ENCODE measurements at places on chromosomes 4 and X.
A peak's percentile ranks its signal among the peaks of the same experiment; 100 is the strongest.

- DNase-seq: no peak
Observed at GRCh38 chrX:40120838-40121580, 23.3 kb upstream of the BCOR start.

- DNase-seq: no peak
Observed at GRCh38 chr4:180372691-180373090, 1870.5 kb upstream of the TENM3 start.

DNA sequence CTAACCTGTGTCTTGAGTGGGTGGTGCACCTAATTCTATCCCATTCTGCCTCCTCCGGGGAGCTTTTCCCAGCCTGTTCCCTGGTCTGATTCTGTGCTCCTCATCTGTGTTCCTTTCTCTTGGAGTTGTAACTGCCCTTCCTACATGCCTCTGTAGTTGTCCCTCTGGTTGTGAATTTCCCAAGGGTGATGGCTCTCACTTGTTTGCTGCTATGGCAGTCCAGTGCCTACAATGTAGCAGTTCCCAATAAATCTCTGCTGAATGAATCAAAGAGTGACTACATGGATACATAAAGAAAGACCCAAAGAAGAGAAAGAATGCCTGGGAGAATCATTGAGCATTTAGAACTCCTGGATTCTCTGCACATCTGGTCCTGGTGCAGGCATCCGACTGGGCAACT is 141.6 kb downstream of the HS3ST1 start:
- no peak for DNase-seq

- no peak for DNase-seq
Observed at GRCh38 chr4:17964576-17964975, 57.0 kb downstream of the LCORL start.

GRCh38 chrX:20189171-20189570 is 47.5 kb upstream of the EIF1AX start:
- no peak for DNase-seq

DNA sequence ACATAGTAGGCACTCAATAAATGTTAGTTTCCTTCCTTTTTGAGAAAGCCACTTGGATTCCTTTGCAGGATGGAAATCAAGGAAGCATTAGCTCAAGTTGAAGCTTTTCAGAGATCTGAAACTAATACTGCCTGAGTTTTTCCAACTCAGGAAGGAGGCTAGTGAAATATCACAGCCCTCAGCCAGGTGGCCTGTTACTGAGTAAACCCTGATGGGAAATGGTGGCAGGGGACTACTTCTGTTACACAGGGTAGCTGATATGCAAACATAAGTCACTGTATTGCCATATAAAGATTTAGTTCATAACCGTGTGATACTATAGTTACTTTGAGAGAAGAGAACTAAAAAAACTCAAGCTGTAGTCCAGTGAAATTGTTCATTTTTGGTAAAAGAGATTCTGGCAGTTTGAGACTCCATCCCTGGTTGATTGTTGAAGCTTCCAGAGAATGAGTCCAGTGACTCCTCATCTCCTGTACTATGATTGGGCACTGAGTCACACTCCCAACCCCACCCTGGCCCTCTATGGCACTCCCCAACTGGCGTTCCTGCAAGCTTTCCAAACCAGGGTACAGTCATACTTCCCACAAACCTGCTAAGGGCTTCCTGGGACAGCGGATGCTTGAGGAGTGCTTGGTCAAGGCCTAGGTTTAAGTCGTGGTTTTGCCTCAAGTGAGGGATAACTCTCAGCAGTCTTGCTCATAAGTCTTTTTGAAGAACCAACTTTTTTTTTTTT is 81.8 kb downstream of the MID1IP1 start:
- DNase-seq: no peak

DNA sequence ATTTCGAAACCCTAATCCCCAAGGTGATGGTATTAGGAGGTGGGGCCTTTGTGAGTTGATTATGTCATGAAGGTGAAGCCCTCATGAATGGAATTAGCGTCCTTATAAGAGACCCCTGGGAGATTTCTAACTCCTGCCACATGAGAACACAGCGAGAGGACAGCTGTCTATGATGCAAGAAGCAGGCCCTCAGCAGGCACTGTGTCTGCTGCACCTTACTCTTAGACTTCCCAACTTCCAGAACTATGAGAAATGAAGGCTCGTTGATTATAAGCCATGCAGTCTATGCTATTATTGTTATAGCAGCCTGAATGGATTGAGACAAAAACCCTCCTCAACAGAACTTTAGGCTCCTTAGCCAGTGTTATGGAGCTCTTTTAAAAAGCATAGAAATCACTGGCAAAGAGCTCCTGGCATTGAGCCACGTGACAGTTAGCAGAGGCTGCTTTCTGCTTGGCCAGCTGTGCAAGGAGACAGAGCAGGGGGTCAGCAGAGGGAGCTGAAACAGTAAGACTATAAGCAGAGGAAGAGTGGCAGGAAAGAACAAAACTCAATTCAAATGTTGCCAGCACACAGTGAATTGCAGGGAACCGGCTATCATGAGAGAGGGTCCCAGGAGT is 219.2 kb upstream of the FAT1 start:
- DNase-seq: peak; percentile 19

DNA sequence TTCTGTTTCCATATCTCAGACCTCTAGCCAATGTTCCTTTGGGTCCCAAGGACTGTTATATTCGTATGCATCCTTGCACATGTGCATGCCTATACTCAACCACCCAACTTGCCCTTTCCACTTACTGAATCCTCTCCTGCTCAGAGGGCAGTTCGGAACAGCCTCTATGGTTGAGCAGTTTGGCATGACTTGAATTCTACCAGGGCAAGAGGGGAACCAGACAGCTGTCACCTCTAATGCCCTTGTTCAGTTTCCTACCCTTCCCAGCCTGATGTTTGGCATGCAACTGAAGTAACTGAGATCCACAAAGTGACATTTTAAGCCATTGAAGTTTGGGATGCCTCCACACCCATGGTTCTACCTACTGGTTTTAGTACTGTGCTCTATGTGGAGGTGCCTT is 17.5 kb downstream of the DRP2 start:
- DNase-seq: no peak

- no peak for DNase-seq
Observed at GRCh38 chrX:124232523-124233201, 99.8 kb upstream of the TEX13D start.

GRCh38 chrX:48752498-48752897 is 9.0 kb upstream of the GLOD5 start:
- no peak for DNase-seq

GRCh38 chr4:162497564-162498167 is 333.9 kb upstream of the FSTL5 start:
- DNase-seq: no peak

DNA sequence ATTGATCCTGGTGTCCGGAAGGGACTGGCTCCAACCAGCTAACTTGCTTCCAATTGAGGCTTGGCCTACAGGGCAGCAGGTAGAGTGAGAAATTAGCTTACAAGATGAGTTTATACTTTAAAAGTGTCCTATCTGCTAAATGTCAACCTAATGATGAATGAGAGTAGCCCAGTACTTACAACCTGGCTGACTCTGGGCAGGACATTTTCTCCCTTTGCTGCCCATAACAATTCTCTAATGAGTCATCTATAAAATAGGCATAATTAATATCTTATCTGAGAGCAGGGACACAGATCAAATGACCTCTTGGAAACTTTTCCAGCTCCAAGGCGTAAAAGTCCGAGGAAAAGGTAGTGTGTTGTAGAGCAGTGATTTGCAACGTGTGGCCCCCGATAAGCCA is 398.4 kb upstream of the BOD1L1 start:
- DNase-seq: no peak

DNA sequence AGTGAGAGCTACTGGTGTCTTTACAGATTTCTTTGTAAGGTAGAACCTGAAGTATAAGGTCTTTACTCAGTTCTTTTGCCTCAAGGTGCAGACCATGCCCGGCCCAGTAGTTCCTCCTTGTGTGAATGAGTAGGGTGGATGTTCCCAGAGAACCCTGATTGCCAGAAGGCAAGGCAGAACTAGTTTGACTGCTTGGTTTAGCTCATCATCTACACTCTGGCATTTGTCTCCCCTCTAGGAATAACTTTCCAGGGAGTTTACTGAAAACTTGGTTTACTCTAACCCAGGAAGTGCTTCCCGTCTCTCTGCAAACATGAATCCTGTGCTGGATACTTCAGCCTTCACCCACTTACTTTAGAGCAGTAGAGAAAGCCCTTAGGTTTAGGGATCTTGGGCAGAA is 29.1 kb downstream of the MCUB start:
- no peak for DNase-seq

GRCh38 chrX:81263059-81263458 is 61.2 kb downstream of the SH3BGRL start:
- no peak for DNase-seq

- no peak for DNase-seq
Observed at GRCh38 chr4:159097785-159098184, 5.1 kb upstream of the RAPGEF2 start.

DNA sequence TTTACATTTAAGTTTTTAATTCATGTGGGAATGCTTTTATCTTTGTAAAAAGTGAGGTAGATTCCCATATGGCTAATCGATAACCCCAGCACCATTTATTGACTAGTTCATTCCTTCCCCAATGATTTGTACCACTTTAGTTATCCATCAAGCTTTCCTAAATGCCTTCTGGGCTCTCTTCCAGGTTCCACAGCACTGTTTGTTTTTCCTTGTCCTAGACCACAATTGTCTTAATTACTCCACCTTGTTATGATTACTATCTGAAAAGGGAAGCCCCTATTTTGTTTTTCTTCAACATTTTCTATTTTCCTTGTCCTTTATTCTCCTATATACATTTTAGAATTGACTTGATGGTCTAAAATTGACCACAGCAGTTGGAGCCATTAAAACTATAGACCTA is 48.5 kb upstream of the GPRIN3 start:
- DNase-seq: peak; percentile 24

DNA sequence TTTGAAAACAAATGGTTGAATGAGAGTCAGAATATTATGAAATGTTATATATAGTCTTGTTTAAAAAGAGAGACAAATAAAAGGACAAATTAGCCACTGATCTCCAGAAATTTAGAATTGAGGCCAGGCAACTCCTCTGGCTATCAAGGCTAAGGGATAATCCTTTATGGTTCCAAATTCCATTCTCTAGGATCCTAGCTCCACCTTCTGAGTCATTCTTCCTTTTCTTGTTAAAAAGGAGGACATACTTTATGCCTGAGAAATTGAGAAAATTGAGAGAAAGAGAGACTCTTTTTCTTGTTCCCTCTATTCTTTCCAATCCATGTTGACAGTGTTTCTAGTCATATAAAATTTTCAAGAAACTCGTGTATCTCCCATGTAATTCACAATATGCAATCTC is 1299.5 kb downstream of the FSTL5 start:
- no peak for DNase-seq

- peak; percentile 23 for DNase-seq
Observed at GRCh38 chr4:85968945-85969819, 390.7 kb downstream of the MAPK10 start.

DNA sequence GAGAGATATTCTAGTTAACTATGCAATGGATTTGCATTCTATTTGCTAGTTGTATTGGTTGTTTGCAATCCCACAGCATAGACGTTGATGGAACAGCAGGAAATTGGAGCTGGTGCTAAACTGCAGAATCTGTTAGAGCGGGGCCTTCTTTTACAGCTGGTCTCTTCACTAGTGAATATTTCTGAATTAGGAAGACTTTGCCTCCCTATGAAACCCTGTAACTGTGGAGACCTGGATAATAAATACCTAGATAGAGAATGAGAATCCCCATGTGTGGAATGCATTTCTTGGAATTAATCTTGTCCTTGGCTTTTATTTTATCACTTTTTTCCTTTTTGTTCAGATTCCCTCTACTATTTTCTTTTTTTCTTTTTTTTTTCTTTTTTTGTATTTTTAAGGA is 109.7 kb downstream of the SHROOM3 start:
- DNase-seq: no peak

DNA sequence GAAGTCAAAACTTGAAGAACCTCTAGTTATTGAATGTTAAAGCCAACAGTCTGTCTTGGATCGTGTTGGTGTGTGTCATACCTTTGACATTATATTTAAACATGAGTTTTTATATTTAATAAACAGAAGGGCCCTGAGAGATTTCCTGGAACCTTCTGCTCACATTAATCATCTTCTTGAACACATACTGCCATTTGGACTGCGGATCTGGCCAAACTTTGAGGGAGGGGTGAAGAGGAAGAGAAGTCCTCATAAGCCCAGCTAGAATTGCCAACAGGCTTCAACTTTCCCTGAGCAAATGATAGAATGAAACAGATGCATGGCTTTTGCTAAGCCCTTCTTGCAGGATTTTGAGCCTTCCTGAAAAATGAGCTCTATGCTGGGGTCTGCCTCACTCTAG is 27.4 kb downstream of the CCKAR start:
- DNase-seq: no peak

DNA sequence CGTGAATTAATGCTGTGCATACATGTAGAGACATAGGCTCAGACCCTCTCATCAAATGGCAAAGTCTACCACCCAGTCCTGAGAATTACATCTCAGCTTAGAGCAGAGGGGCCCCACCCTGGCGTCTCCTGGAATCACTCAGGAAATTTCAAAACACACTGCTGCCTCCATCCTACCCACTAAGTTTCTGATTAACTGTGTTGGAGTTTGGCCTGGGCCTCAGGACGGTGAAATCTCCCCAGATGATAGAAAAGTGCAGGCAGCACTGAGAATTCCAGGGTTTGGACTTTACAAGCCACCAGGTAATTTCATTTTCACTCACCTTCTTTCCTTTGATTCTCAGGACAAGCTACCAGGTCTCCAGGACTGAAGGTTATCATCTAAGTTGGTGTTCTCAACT is 3.3 kb upstream of the FAM9C start:
- no peak for DNase-seq

DNA sequence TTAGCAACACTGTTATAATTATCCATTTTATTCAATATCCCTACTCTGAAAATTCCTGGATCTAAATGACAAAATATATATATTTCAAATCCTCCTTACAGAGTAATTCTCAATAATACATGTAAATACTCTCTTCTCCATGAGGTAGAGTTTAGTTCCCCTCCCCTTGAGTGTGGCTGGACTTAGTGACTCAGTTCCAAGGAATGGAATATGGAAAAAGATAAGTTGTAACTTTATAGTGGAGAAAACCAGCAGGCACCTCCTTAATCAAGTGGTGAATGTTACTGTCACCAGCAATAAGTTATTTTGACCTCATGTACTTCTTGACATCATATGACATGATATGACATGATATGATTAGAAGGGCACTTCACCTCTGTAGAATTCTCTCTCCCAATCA is 302.0 kb downstream of the RAB28 start:
- DNase-seq: no peak

DNA sequence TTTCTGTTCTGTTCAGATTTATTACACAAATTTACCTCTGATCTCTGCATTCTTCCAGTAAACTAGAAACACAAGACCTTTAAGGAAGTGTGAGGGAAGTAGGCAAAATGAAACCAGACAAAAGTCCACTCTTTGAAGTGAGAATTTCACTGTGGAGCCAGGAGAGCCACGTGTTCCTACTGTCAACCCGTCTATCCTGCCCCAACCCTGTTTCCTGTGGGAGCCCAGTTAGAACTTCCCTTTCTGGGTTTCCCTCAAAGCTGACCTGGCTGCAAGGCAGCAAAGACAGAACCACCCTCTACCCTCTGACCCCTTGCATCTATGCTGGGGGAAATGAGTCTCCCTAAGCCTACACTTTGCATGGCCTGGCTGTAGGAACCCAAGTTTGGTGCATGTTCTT is 40.0 kb downstream of the TMEM144 start:
- DNase-seq: no peak

Data from NCI-H345 (cell line).